ENCODE measurements at places on chromosomes 4 and X.

DNA sequence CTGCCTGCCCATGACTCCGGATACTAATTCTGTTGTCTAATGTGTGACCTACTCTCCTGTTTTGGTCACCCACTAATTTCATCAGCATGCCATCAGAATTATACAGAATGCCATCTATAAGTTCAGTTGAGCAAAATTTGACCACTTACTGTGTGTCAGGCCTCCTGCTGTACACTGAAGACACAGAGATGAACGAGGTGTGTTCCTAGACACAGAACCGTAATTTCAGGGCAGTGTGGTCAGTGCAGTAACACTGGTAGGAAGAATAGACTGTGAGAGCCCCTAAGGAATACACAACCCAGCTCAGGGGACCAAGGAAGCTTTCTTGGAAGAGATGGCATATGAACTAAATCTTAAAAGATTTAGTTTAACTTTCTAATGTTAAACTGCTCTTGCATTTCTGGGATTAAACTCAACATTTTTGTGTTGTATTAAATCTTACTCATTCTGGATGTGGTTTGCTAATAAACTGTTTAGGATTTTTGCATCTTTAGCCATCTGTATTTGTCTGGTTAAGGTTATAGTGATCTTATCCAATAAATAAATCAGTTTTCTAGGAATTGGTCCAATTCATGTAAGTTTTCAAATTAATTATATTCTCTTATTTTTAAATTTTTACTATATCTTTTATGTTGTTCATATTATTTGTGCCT, 34.3 kb downstream of the KANTR start:
- DNase-seq: no peak

- DNase-seq: no peak
Observed at GRCh38 chrX:87392369-87392768, 125.2 kb upstream of the KLHL4 start.

- no peak for DNase-seq
Observed at GRCh38 chrX:39519566-39520301, 578.0 kb downstream of the BCOR start.

DNA sequence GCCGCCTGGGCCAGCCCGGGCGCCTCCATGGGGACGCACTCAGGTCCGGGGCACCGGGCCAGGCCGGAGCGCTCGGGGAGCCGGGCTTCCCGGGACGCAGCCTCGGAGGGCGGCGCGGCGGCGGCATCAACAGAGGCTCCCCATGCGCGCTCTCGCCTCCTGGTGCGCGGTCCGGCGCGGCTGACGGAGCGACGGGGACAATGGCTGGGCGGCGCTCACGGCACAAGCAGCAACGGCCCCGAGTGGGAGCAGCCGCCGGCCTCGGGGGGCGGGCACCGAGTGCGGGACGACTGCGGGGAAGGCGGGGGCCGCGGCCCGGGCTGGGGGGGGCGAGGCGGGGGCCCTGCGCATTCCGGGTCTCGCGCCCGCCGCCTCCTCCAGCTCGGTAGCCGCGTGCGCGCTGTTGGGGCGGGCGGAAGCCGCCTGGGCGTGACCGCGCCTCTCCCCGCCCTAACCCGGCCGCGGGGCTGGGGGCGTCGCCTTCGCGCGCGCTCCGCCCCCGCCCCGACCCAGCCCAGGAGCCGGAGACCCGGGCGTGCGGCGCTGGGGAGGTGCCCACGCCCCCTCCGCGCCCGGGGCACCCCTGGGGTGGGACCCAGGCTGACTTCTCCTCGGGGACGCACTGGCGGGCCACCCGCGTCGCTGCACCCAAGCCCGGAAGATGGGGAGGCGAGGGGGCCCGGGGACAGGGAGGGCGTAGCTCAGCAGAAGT, at the start of gene PRKX:
Gene PRKX, minus strand, starts transcription at position 425 of the 712 bp plus-strand sequence. Its CDS starts 396 bp downstream, at position 29.
- no peak for DNase-seq

- no peak for DNase-seq
Observed at GRCh38 chr4:125388613-125389012, 73.9 kb downstream of the FAT4 start.

GRCh38 chr4:16820329-16820728, 78.1 kb downstream of the LDB2 start:
- DNase-seq: no peak

DNA sequence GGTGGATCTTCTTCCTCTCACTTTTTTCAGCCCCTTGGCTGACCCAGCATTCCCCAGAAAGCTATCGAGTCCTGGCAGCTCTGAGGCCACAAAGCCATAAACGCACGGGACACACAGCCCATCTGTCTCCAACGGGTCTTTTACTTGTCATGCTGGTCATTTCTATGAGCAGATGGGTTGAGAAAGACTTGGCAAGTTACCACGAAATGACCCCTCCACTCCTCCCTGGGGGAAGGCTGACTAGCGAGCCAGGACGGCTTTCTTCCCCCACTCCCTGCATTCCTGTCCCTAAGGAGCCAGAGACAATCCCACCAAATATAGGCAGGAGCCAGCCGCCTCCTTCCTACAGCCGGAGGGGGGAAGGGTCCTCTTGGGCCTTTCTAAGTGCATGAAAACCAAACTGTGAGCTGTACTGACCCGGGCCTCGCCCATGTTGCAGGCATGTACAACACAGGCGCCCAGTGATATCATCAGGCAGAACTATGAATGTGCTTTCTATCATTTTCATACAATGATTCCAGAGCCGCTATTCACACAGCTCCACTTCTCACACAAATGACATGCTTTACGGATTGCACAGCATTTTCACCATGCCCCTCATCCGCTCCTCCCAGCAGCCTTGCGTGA, 28.6 kb downstream of the AFAP1 start:
- no peak for DNase-seq

GRCh38 chr4:75822416-75822815, 79.8 kb downstream of the PPEF2 start:
- DNase-seq: no peak

DNA sequence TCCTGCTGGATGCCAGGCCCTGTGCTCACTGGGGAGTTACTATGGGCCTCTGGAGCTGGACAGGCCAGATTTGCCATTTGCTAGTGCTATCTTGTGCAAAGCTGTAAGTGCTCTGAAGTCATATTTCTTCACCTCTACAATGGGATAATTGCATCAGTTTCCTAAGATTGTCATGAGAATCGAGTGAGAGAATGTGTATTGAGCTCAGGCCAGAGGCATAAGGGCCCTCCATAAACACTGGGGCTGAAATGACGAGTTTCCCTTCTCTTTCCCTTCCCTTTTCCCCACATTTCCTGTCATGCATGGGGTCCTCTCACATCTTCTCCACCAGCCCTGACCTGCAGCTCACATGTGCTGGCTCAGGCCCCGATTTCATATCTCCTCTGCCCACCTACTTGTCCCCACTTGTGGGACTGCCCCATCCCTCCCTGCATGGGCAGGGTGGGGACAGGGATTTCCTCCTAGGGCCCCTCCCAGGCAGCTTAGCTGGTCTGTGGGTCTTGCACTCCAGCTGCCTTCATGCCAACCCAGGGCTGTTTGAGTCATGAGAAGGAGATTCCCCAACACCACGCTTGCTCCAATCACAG, 358.8 kb downstream of the MID1IP1 start:
- DNase-seq: no peak

- DNase-seq: no peak
Observed at GRCh38 chrX:2351999-2352995, 148.5 kb downstream of the DHRSX start.

DNA sequence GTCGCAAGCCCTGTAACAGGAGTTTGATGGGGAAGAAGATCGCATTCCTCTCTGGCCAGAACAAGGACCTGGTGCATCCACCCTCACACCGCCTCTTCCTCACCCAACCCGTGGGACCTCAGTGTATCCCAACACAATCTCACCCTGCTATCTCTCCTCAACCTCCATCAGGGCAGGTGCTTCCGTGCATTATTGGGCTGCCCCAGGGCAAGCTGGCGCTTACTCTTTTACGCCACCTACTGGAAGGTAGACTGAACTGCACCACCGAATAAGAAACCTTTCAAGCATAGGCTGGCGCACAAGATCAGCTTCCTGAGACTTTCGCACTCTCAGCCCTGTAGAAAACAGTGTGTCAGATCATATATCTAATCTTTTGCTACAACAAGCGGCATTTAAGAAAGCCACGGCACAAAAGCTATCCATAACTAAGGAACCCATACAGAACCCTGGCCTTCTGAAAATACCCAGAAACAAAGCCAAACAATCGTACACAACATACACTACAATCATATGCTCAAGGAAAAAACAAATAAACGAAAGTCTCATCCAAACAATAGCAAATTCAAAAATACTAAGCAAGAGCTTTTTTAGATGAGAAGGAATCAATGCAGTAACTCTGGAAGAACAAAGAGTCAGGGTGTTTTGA, 209.3 kb downstream of the UGT8 start:
- no peak for DNase-seq

DNA sequence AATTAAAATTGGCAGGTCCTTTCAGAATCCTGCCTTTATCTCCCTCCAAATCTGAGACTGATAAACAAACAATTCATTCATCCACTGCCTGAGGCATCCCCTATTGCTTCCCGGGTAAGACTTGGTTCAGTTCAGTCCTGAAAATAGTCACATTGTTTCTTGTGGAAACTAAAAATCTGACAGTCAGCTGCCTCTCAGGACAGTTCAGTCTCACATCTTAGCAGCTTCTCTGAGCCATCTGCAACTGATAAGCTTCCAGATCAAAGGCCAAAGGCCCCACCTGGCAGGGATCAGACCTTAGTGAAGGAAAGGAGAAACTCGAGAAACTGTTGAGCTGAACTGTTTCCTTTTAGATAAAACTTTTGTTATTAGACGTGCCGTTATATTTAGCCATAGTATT, 264.5 kb downstream of the IL15 start:
- DNase-seq: no peak

GRCh38 chr4:12447451-12447850, 1018.8 kb upstream of the HS3ST1 start:
- no peak for DNase-seq

DNA sequence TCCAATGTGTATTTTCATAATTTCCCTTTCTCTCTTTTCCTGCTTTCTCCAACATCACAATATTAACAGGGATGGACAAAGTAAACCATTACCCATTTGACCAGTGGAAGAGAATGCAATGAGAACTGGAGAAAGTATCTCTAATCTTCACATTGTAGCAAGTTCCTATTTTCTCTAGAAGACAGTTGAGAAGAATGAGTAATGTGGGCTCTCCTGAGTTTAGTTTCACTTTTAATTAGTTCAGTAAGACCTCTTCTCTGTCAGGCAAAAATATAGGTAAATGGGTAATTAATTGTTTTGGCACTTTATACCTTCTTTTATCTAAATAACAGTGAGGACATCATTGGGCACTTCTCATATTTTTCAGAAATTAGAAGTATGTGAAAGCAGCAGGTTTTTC, 602.0 kb downstream of the GLUD2 start:
- no peak for DNase-seq
